Upper lobe of right lung (tissue), 1 donor: ENCODE measurements at places on chromosomes 5 and 9.
A peak's percentile ranks its signal among the peaks of the same experiment; 100 is the strongest.

GRCh38 chr5:88745093-88745696 is 137.8 kb downstream of the MEF2C start:
- no peak for DNase-seq

- DNase-seq, result peak; percentile 76
These were observed at the start of gene EFNA5 for GRCh38 chr5:107670932-107671741. EFNA5 (minus strand) TSS chr5:107670937.

DNA sequence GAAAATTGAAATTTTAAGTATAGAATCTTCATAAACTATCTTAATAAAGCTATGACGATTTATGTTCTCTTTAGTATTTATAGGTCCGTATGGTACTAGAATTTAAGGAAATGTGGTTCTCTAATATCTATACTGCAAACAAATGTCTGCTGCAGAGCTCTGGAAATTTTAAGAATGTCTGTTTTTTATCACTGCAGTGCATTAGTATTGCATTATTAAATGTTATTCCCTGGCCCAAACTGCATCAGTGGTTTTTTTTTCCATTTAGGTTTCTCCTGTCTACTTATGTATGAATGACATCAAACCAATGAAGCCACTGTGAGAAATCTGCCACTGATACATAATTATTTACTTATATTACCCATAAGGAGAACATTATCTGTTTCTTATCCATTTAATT is 211.4 kb upstream of the CD180 start:
- DNase-seq, result no peak

GRCh38 chr9:34328500-34328986 is 525 bp downstream of the KIF24 start:
- DNase-seq, result no peak

DNA sequence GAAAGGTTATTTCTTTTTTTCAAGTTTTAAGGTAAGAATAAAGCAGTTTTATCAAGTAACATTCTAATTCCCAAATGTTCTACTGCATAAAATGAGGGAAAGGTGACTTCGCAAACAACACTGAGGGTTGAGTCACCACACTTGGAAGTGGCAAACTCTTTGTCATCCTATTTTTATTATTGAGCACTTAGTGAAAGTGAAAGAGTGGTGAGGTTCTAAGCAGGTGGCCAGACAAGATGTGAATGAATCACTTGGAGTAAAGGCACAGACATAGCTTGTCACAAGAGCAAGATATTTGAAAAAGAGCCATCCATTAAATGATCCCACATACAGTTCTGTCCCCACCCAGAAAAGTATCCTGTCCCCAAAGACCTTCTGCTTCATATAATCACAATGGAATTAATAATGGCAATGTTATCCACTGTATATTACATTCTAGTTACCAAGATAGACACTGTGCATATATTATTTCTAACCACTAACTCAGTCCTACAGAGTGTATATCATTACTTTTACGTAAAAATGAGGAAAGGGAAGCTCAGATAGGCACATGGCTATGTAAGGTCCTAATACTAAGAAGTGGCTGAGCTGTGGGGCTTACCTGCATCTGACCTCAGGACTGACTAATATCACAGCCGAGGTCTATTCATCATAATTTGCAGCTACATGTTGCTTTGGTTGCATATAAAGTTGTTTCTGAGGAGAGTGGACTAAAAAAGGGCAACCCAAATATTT is 730.4 kb upstream of the MEF2C start:
- DNase-seq, result no peak

DNA sequence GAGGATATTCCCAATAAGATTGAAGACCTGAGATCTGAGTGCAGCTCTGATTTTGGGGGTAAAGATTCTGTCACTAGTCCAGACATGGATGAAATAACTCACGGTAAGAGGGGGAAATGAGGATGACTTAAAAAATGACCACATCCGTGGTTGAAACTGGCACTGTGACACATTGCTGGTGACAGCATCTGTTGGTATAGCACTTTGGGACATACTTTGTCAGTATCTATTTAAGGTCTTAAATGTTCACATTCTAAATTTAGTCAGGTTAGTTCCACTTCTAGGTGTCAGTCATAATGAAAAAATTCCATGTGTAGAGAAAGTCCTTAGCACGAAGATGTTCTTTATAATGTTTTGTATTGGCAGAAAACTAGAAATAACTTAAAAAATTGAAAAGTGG is 70.9 kb downstream of the GAPVD1 start:
- DNase-seq, result no peak
